ENCODE measurements at places on chromosomes 4 and X.

GRCh38 chrX:104922206-104922621, 298.3 kb downstream of the TEX13A start:
- peak; percentile 63 for DNase-seq

DNA sequence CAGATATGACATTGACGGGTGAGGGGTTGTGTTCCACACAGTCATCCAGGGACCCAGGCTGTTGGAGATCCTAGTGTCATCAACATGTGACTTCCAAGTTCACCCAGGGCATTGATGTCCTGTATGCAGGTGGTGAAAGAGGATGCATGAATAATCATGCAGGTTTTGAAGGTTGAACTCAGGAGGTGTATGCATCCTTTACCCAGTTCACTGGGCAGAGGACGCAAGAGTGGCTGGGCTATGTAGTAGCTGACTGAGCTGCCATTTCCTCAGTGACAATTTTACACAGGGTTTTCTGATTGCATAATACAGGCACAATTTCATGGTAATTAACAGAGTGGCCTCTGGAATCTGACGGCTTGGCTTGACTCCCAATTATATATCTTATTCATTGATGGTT, 323.0 kb downstream of the HS3ST1 start:
- no peak for DNase-seq

DNA sequence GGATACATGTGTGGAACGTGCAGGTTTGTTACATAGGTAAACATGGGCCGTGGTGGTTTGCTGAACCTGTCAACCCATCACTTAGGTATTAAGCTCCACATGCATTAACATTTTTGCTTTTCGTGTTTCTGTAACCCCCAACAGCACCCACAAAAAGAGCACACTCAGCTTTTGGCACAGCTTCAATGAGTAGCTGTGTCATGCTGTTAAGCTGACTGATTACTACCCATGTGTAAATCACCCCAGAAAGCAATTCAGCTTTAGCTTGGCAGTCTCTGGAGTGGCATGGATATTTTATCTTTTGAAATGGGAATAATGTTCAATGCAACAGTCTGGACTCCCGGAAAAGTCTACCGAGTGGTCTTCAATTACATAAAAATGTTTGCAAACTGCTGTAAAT, 734.3 kb downstream of the STIM2 start:
- DNase-seq = no peak

- no peak for DNase-seq
Measured at GRCh38 chr4:126372634-126373033, 1057.9 kb downstream of the FAT4 start.

- DNase-seq = no peak
Measured at GRCh38 chrX:44349561-44349960, 6.1 kb upstream of the EFHC2 start.

- no peak for DNase-seq
Measured at GRCh38 chr4:25112366-25112994, 47.8 kb downstream of the SEPSECS start.

DNA sequence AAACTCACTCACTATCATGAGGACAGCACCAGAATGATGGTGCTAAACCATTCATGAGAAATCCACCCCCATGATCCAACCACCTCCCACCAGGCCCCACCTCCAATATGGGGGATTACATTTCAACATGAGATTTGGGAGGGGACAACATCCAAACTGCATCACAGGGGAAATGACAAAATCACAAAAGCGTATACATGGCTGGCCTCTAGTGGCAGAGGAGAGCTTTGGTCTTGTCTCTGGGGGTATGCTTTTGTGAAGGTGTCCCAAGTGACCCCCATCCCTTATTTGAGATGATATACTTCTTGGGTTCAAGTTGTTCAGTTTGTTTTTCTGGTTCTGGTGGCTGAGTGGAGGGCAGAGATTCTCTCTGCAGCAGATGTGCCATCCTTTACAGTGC, 8.5 kb upstream of the SETD7 start:
- no peak for DNase-seq

DNA sequence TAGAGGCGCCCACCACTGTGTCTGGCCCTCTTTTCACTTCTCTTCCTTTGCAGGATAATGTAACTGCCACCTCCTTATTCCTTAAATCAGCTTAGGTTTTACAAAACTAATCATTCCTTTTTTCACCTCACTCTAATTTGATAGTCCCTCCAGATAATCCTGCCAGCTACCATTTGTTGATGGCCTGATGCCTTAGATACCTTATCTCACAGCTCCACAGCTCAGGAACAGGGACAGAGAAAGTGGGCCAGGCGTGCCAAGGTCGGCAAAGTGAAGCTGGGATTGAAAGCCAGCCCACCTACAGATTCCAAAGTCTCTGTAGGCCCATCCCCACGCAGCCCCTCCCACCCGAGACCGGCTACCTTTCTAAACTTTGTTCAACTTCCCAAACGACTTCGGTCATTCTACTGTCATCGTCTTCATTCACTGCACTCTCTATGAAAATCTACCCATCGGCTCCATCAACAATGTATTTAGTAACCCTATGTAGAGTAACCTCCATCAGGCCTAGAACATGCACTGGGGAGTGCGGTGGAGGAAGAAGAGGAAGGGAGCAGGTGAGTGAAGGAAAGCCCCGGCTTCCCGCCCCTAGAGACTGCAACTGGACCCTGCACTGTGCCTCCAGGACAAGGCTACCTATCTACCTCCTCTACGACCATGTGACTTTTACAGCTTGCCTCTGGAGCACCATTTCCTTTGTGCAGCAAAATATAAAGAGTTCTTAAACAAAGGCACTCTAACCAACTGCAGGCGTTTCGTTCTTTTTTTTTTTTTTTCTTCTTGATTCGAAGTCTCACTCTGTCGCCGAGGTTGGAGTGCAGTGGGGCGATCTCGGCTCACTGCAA, 1.5 kb downstream of the CASP6 start:
- DNase-seq = no peak

GRCh38 chr4:70505151-70505748, 13.1 kb upstream of the AMTN start:
- peak; percentile 11 for DNase-seq

GRCh38 chr4:37917388-37917787, 26.5 kb downstream of the TBC1D1 start:
- no peak for DNase-seq

- no peak for DNase-seq
Measured at GRCh38 chr4:175326796-175327195, 408.6 kb downstream of the ADAM29 start.

GRCh38 chr4:140162596-140162995, 8.6 kb upstream of the MAML3 start:
- DNase-seq = no peak

DNA sequence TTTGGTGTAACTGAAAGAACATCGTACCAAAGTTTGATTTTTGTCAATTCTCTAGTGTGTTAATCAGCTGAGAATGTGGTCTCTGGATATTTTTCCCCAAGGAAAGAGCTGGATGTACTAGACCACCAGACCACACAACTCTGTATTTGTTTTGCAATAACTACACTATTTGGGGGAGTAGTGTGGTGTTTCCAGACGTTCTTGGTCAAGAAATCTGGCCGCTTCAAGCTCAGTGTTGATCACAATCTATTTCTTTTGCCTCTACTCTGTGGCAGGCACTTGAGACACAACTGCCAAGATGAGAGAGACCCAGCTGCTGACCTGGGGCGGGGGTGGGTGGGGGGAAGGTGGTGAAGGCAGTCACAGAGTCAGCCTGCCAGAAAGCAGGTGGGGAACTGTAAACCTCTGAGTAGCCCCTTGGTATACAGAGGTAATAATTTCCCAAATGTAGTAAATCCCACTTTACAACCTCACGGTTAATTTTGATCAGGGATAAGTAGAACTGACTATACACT, 30.6 kb downstream of the PTTG2 start:
- no peak for DNase-seq

DNA sequence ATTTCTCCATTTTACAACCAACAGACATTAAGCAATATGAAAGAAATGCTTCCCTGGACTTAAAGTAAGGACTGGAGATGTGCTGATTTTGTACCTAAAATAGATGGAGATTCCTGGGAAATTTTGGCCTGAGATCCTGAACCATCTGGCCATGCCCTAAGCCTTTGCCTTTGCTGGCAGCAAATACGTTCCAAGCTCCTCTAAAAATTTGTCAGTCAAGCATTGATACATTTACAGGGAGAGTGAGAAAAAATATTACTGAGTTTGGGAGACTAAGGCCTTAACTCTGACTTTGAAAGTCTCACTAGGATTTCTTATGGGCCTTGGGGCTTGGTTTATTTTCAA, 63.9 kb downstream of the FHDC1 start:
- DNase-seq = no peak

DNA sequence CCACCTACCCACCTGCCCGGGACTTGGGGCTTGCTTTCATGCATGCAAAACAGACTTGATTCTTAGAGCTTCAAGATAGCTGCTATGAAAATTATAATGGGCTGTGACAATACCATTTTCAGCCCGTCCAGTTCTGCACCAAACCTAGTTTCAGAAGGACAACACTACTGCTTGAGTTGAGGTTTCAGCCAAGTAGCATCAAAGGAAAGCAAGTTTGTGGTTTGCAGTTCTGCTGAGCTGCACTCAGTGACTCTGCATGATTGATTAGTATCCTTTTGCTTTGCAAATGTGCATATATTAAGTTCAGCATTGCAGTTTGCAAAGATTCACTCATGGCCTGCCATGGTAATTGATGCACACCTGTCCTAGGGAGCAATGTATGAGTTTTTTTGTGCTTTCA, 442.7 kb downstream of the RPA4 start:
- DNase-seq = no peak

DNA sequence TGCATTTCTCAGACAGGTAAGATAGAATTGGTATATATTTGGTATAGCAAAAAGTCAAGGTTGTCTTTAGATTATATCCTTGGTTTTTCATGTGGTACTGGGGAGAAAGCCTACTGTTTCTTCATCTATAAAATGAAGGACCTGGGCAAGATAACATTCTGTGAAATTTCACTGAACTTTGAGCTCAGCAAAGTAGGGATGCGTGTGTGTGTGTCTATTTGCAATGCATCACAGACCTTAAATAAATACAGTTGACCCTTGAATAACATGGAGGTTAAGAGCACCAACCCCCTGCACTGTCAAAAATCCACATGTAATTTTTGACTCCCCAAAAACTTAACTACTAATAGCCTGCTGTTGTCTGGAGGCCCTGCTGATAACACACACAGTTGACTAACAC, 25.2 kb downstream of the TET2 start:
- DNase-seq = no peak

DNA sequence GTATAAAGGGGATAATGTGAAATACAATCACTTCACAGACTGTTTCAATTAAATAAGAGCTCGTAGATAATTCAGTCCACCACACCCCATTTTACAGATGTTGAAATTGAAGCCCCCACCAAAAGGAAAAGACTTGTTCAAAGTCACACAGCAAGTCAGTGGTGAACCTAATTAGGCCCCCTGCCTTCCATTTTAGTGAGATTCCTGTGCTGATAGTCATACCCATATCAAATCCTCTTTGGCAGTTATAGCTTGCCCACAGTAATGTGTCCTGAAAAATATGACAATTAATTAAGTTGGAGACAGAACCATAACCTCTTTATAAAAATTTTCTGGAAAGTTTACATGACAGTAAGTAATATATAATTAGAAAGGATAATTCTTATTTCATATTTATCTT, 58.0 kb downstream of the AR start:
- DNase-seq = no peak

DNA sequence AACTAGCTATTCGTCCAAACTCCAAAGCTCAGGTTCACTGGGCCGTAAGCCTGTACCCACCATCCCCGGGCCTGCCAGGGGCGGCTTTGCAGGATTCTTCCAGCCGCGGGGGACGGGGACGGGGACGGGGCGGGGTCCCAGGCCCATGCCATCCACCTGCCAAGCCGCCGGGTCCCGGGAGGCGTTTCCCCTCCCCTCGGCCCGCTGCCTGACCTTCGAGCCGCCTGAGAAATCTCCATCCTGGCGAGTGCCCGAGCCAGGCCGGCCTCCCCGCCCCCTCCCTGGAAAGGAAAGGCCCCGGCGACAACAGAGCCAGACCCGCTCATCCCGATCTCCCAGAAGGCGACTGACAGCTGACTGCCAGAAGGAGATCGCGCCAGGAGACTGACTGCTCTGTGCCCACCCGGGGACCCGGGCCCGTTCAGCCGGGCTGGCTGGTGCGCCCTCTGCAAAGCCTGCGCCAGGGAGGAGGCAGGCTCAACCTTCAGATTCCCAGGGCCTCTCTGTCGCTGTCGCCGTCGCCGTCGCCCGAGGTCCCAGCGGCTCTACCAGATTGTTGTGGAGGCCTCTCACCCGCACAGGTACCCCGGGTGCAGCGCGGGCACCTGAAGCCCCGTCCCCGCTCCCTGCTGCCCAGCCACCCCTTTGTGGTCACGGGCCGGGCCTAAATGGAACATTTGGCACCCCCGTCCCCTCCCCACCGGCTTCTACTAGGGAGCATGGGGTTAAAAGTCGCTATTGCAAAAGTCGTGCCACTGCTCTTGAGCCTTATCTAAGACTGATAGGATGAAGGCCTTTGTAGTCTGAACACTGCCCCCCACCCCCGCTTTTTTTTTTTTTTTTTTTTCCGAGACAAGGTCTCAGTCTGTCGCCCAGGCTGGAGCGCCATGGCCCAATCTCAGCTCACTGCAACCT, at the start of gene RGN:
Gene RGN (plus strand): TSS at position 315 of the 915 bp plus-strand sequence. CDS start 2,702 bp downstream, outside the sequence.
- no peak for DNase-seq

DNA sequence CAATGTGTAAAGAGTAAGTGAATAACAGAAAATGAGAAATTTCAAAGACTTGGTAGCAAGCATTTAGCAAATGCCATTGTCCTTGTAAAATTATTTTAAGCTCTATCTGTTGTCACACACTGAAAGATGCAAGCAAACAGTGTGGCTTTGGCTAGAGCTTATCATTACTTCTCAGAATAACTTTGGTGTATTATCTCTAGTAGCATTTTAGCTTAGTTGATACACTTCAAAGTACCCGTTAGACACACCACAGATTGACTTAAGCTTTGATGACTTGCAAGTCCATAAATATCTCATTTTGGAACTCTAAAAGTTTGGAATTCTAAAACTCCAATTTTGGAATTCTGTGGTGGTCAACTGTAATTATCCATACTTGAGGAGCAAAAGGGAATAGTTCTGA, 98.6 kb downstream of the PDLIM5 start:
- no peak for DNase-seq

DNA sequence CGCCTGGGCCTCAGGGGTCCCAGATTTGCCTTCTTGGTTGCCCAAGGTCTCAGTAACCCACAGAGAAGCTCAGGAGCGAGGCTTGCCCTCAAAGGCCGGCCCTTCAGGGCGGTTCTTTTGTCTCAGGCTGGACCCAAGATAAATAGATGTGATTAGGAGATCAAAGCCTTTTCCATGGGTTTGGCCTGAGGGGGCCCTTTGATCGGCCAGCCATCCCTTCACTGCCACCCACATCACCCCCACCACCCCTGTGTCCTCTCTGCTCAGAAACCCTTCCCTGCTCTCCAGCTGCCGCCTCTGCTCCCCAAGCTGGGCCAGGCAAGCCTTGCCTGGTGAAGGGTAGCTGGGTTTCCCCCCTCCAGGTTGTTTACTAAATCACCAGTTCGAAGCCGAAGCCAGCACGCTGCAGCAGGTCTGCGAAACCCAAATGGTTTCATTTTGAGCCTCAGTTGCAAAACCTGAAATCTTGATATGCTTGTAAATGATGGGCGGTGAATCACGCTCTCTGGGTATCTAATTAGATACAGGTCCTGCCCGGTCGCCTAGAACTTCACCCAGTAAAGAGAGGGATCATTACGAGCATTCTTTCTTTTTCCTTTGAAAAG, 202.6 kb upstream of the BCOR start:
- DNase-seq = peak; percentile 34

All from stimulated activated naive B cell treated with anti-CD40 and anti-IgM and Interleukin-4, amounts not matched to agents 10 μg/mL and 1 μg/mL and 100 μg/mL, for 72 hours (primary cell).